Memory B cell (primary cell): ENCODE measurements at places on chromosomes 13 and 19.
A peak's percentile ranks its signal among the peaks of the same experiment; 100 is the strongest.

GRCh38 chr19:3692141-3693024, 7.9 kb downstream of the PIP5K1C start:
- peak; percentile 62 for DNase-seq

GRCh38 chr13:48231080-48231479, 1.9 kb upstream of the ITM2B start:
- no peak for DNase-seq

DNA sequence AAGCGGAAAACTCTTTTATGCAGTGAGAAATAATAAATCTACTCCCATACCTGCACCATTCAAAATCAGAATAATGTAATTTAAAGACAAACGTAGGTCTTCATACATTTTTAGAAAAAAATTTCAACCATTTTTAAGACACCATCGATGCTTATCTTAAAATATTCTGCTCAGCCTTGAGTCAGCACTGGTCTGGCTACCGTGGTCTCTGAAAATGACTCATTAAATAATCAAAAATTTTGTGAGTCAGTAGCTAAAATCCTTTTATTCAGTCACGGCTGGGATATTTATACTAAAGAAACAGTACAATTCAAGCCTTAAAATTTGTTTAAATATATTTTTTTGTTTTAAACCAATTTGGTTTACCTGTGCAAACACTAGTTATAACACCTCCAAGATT, 2862.8 kb upstream of the PCDH20 start:
- DNase-seq: no peak

DNA sequence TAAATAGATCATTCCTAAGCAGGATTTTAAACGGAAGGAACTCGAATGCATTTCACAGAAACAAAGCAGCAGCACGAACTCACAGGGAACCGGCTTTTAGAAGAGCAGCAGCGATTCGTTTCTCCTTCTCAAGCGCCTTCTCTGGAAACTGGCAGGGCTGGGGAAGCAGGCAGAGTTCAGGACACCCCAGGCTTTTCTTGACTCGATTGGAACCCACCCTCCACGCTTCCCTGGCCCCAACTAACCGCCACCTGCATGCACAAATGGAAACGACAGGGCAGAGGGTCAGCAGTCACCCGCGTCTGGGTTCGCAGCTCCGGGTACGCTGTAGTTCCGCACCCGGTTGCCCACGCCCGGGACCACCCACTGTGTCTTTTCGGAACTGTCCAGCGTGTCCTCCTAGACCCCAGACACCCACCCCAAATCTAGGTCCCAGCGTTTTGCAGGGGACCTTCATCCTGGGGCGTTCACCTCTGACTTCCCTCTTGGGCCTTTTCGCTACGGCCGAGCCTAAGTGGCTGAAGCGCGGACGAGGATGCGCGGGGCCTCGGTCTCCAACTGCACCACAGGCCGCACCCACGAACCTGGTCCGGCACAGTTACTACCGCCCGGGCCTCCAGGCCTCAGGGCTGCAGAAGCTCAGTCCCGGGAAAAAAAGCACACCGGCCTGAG, 500 bp downstream of the ZFP30 start:
- no peak for DNase-seq

DNA sequence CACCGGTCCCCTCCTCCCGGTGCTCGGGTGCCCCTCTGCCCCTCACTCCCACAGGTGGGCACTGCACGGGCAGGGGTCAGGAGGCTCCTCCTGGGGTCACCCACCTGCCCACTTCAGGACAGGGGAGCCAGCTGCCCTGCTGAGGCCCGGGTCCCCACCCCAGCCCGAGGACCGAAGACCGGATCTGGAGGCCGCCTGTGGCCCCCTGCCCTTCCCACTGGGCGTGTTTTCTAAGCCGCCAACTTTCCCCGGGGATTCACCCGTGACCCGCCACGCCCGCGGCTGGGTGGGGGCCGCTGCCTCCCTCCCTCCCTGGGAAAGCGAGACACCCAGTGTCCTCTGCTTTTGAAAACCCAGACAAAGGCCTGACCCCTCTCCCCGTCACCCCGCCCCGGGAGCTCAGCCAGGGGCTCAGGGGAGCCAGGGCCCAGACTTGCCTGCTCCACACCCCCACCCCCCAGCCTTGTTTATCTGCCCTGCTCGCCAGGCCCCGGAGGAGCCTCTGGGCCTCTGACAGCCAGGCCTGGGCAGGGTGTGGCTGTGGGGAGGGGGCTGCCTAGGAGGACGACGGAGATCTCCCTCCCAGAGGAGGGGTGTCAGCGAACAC, 1.3 kb downstream of the PALM start:
- DNase-seq: no peak

DNA sequence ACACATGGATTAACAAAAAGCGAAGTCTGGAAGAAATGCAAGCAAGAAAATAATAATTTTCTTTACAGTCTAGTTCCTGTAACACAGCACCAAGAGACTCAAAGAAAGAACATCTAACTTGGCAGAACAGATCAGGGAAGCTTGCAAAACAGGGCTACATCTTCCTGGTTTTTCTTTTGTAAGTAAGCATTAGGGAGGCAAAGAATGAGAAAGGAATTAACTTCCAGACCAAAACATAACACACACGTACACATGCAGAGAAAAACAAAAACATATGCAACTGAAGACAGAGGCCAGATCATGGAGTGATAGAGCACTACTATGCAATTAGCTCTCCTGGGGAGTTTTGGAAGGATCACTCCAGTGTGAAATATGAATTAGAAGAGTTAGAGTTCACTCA, 120.5 kb downstream of the DIAPH3 start:
- DNase-seq: no peak

GRCh38 chr13:98513837-98514236, 63.1 kb downstream of the STK24 start:
- DNase-seq: no peak

DNA sequence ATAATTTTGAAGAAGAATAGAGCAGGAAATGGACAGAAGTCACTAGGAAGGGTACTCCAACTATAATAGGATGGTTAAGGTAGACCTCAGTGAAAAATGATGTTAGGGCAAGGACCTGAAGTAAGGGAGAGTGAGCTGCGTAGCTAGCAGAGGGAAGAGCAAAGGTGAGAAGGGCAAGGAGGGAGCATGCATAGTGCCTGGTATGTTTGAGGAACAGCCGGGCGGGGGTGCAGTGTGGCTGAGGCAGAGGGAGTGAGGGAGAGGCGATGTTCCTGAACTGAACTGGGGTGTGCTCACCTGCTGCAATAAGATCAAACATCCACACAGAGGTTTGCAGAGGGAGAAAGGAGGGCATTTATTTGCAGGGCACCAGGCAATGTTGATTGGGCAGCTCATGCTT, 110.4 kb downstream of the DNAJC15 start:
- DNase-seq: no peak

GRCh38 chr19:48681127-48681470, 8.3 kb upstream of the NTN5 start:
- DNase-seq: no peak

DNA sequence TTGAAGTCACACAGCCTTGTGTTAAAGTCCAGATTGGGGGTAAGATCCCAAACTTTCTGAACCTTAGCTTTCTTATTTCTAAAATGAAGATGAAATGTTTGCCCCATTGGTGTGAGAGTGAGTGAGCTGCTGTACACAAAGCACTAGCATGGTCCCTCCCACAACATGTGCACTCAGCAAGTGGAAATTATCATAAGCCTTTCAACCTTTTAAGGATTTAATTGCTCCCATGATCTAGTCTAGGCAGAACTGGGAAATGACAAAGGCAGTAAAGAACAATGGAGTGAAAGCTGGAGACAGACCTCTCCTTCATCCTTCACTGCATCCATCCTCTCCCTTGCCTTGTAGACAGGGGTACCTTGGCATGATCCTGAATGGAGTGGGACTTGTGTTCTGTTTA, 76.0 kb upstream of the GPR12 start:
- no peak for DNase-seq

DNA sequence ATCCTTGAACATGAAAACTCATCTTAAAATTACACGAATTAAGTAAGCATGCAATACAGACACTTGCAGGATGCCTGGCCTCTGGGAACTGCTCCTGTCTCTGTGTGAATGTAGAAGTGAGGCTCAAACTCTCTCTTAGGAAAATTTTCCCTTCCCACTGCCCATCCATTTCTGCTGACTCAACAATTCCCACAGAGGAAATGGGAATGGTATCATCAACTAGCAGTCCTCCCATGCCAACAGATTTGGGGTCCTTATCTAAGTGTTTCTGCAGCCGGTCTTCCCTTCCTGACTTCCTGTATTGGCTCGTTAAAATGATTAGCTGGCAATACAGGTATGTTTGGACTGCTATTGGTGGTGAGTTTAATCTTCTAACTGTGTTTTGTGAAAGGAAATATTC, 85.8 kb downstream of the DOCK9 start:
- DNase-seq: no peak

DNA sequence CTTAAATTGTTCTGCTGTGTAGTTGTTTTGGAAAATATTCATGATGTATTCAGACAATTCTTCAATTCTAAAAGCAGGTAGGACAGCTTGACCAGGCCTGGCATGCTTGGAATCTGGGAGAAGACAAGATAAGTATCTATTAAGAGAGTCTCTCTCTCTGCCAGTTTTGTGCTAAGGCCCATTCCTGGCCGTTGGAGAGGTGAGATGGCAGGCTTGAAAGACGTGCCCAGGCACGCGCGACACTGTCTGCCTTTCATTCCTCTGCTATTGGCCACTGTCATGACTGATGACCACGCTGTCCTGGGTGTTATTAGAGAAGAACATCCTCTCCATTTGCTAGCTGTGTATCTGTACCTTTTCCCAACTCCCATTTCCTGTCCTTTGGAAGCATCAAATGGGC, 90.3 kb downstream of the LHFPL6 start:
- DNase-seq: no peak

DNA sequence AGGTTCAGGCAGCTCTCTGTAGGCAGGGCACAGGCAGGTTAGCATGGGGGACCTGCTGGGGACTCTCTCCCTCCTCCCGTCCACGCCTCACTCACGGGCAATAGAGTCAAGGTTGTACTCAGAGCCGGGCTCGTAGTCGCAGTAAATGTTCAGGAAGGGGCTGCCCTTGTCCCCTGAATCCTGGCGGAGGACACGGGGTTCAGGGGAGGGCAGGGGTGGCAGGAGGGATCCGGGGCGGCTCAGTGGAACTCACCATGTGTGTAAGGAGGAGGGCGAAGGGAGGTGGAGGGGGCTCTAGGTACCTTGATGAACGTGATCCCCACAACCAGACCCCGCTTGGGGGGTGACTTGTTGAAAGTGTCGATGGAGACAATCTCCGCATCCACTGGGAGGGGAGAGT, 819 bp downstream of the KPTN start:
- no peak for DNase-seq

GRCh38 chr13:24652359-24652758, 27.8 kb upstream of the ATP12A start:
- no peak for DNase-seq

DNA sequence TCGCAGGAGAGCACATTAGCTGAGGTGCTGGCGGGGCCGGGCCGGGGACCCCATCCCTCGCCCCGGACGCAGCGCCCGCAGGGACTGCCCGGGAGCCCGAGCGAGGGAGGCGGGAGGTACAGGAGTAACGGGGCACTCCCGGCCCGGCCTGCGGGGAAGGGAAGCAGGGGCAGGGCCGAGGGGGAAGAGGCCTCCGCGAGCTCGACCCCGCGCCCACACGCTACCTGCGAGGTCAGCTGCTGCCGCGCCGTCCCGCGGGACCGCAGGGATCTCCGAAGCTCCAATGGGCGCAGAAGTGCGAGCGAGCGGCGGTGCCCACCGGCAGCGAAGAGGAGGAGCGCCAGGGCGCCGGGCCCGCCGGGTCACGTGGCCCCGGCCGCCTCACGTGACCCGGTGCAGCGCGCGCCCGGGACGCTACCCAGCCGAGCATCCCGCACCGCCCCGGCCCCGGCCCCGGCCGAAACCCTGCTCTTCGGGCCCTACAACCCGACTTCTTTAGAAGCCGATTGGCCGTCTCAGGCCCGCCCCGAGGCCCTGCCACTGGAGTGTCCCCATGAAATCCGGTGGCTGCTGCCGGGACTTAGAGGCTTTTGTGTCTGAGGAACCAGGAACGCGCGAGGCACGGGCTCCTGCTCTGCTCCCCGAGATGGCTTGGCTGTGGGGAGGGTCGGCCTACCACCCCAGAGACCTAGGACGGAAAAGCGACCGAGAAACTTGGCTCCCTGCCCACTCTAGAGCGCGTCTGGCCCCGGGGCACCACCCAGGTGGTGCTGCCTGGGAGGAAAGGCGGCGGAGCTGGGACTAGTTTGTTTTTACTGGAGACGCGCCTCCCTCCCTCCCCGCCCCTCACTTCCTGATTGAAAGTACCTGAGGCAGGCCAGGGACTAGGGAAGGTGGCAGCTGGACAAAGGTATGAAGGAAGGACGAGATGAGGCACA, at the start of gene RCBTB1:
Gene RCBTB1, minus strand, starts transcription at position 339 of the 938 bp plus-strand sequence. CDS start 18,279 bp downstream, outside the sequence.
- DNase-seq: peak; percentile 70

GRCh38 chr13:50494138-50494537, 349.4 kb downstream of the DLEU7 start:
- DNase-seq: no peak

DNA sequence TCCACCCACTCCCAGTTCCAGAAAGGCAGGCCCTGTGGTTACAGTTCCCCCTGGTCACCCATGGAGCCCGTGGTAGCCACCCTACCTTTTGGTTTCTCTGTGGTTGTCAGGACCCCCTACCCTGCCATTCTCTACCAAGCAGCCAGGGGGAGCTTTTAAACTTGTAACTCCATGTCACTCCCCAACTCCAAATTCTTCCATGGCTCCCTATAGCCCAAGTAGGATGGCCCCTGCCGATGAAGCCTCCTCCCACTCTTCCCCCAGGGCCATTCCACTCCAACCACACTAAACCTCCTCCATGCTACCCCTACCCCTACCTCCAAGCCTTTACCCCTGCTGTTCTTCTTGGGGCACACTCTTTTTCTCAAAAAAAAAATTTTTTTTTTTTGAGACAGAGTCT, 2.2 kb downstream of the S1PR2 start:
- no peak for DNase-seq

GRCh38 chr13:23235994-23236393, 55.2 kb downstream of the SGCG start:
- no peak for DNase-seq

DNA sequence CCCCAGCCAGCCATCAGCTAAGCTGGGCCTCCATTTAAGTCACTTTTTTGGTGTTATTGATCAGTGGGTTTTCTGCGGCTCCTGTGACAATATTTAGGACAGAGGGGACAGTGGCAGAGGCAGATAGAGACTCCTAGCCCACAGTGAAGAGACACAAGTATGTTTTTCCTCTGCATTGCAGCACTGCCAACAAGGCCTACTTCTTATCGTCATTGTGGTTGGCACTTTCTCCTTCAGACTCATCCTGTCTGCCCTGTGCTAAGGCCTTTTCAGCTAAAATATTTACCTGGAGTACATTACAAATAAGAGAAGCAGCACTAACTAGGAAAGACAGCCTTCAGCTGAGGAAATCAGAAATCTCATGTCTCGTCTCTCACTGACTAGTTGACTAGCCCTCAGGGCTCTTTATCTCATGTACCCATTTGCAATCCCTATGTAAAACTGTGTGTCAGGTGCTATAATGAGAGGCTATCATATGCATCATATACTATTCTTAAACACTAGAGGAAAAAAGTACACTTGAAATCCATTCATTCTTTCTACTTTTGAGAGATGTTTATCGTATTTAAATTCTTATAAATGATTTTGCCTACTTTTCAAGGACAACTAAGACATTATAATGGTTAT, 62.2 kb downstream of the ZAR1L start:
- no peak for DNase-seq

GRCh38 chr13:20165417-20166257, 4.8 kb upstream of the GJA3 start:
- no peak for DNase-seq

- no peak for DNase-seq
Measured at GRCh38 chr19:17719730-17720400, 585 bp downstream of the MAP1S start.

GRCh38 chr13:39397226-39397895, 205.6 kb downstream of the LHFPL6 start:
- no peak for DNase-seq
